ENCODE measurements at places on chromosomes 3 and 15.

- DNase-seq, result no peak
These were observed 10.8 kb downstream of the LYSMD4 start for GRCh38 chr15:99722406-99722805.

GRCh38 chr15:62818691-62819090 is 223.9 kb upstream of the TPM1 start:
- peak; percentile 26 for DNase-seq

DNA sequence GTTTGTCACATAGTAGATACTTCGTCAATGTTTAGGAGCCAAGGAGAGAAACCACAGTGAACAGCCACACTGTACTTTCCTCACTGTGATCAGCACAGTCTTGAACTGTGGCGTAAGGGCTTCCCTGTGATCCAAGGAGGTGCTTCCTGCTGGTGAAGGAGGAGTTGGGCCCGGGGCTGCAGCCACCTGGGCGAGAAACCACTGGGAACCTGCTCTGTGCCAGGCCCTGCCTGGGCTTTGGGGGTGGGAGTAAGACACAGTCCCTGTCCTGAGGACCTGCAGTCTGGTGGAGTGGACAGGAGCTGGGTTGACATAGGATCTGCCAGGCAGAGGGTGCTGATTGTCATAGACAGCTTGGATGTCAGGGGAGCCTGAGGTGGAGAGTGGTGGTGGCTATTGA is 60.5 kb upstream of the MRPS22 start:
- DNase-seq, result no peak

DNA sequence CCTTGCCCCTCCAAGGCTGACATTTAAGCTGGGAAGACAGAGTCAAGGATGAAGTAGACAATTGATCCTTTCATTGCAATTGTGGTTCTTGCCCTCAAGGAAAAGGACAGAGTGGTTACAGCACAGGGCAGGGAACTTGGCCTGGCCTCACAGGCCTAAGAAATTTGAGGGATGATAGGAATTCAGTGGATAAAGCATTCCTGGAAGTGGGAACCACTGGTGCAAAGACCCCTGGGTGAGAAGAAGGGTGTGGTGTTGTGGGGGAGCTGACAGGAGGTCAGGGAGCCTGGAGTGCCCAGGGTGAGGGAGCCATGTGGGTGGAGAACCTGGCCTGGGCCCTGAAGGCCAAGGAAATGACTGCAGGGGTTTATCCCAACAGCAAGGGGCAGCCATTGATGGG is 287.4 kb downstream of the UACA start:
- no peak for DNase-seq

GRCh38 chr3:181336597-181336996 is 347.1 kb upstream of the DNAJC19 start:
- DNase-seq, result no peak

GRCh38 chr3:187769771-187770170 is 24.5 kb upstream of the BCL6 start:
- DNase-seq, result no peak

DNA sequence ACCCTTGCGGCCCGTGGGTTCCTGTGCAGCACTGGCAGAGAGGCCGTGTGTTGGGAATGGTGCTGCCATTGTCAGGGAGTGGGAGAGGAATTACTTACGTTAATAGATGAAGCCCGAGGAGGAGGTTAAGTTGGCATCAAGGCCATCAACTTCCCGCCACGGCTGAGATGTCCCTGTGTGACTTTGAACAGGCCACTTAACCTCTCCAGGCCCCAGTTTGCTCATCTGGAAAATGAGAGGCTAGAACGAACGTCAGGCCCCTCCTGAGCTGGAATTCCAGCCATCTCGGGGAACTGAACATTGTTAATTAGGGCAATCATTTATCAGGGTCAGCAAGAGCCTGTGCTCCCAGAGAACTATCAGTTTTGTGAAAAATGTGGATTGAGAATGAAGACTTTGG is 91.4 kb upstream of the MYZAP start:
- no peak for DNase-seq

DNA sequence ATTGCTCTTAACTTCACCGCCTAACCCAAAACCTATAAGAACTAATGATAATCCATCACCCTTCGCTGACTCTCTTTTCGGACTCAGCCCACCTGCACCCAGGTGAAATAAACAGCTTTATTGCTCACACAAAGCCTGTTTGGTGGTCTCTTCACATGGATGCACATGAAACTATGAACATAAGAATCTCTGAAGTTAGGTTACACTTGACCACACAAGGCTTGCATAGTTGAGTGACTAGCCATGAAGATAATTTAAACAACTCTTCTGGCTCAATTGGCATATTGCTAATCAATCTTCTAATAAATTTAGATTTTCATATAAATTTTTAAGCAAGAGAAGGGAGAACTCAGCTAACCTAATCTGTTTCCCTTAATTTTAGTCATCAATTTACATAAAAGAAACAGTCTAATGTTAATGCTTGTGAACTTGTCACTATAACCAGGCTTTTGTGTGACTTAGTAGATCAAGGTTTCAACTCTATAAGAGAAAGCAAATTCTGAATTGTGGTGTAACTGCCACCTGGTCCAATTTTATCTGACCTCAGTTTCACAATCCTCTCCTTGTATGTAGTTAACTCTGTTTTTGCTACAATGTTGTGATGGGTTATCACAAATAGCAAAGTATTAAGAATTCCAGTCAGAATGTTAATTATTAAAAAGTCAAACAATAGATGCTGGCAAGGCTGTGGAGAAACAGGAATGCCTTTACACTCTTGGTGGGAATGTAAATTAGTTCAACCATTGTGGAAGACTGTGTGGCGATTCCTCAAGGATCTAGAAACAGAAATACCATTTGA is 82.0 kb downstream of the HHLA2 start:
- DNase-seq, result no peak

DNA sequence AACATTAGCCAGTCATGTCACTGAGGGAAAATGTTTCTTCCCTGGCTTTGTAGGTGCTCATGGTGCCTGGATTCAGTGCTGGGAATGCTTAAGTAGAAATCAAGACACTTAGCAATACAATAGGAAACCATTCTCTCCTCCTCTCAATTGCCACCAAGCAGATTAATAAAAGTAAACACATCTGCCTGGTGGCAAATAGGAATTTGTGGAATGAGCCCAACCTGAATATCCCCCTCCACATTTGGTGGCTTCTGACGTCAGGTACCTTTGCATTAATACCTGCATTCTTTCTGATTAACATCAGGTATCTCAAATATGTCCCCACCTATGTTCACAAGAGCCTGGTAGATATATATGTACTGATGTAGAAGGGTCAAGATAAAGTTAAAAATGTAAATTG is 42.7 kb downstream of the PPP2R3A start:
- DNase-seq, result no peak

- DNase-seq, result no peak
These were observed 120.3 kb downstream of the PTPRG start for GRCh38 chr3:61681636-61682035.

GRCh38 chr3:25041871-25042584 is 386.0 kb upstream of the RARB start:
- no peak for DNase-seq

DNA sequence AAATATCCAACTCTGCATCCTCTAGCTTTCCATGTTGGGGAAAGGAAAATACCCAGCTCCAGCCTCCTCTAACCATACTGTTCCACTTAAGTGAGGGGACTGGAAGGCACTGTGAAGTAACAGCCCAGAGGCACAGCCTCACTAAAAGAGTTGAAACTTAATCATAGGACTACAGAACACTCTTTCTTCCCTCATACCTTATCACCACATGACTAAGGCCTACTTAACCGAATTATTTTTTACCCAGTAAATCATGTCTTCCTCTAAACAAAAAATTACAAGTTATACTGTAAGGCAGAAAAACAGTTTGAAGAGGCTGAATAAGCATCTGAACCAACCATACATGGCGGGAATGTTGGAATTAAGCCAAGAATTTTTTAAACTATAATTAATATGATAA is 207.4 kb upstream of the MME start:
- no peak for DNase-seq

- no peak for DNase-seq
These were observed 106.5 kb upstream of the ADPGK start for GRCh38 chr15:72890043-72890442.

DNA sequence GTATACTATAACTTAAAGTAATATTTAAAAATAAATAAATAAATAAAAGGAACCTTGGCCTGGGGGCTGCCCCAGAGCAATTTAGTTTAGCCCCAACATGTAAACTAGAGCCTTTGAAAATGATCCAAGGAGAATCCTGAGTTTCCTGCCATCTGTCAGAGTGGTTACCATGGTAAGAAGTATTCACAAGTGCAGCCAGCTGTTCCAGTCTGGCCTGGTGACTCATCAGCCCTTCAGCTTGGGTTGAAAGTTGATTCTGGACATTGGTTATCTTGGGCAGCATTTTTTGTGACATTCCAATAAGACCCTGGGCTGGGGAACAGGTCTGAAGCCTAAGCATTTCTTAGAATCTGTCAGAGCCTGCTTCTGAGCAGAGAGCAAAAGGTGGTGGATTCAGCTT is 72.7 kb upstream of the LRTM1 start:
- DNase-seq, result peak; percentile 88

- no peak for DNase-seq
These were observed 10.8 kb downstream of the TRNT1 start for GRCh38 chr3:3137526-3137925.

DNA sequence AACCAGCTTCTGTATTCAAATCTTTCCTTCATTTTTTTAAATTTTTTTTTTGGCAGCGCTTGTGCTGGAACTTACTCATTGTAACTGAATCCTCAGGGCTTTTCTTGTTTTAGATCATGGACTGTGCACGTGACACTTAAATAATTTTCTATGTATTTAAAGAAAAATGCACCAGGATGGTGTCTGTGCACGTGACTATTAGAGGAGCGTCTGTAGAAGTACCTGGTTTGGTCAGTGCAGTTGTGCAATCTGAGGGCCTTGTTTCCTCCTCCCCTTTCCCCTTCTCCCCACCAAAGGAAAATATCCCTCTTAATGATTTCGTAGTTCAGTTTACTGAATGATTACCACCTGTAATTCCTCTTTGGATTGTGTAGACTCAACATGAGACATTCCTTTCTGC is 31.3 kb downstream of the EDEM1 start:
- DNase-seq, result peak; percentile 10

- DNase-seq, result no peak
These were observed 32.3 kb upstream of the AMOTL2 start for GRCh38 chr3:134406331-134407238.

GRCh38 chr3:47082519-47082918 is 81.4 kb downstream of the SETD2 start:
- peak; percentile 6 for DNase-seq

GRCh38 chr3:166243511-166243910 is 406.3 kb upstream of the BCHE start:
- no peak for DNase-seq

GRCh38 chr15:67218428-67218827 is 36.0 kb downstream of the AAGAB start:
- DNase-seq, result no peak

GRCh38 chr3:41565948-41566514 is 366.7 kb downstream of the CTNNB1 start:
- no peak for DNase-seq

- DNase-seq, result no peak
These were observed 37.4 kb upstream of the P2RY12 start for GRCh38 chr3:151421938-151422337.

- DNase-seq, result peak; percentile 52
These were observed 86.6 kb downstream of the HMG20A start for GRCh38 chr15:77507143-77507897.

DNA sequence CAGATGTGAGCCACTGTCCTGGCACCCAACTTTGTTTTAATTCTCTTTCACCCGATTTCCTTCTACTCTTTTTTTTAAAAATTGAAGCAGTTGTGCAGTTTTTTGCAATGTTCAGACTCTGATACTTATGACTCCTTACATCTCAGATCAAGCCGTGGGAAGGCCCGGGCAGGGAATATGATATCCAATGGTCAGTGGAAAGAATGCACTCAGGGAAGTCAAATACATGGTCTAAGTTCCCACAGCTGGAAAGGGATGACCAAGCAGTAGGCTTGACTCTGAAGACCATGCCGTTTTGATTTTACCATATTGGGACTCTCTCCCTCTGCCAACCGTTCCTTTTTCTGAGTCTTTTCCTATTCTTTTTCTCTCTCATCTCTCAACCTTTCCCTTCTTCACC is 157.2 kb downstream of the RPLP1 start:
- no peak for DNase-seq

GRCh38 chr3:4225005-4225471 is 78.1 kb upstream of the SETMAR start:
- DNase-seq, result no peak

DNA sequence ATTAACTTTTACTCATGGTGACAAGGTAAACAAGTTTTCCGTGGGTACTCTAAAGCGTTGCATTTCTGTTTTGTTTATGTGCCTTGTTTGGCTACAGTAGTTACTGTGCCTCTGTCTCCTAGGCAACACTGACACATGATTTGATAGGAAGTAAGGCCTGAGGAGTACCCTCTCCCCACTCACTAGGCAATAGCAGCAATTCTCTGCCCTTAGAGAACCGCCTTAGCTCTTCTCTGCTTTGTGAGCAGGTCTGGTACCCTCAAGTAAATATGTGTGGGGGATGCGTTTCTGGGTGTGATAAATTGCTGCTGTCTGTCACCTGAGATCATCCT is at the start of gene IL5RA:
TSS of gene IL5RA (minus strand) at position 76 of the 332 bp plus-strand sequence. CDS start 5,390 bp downstream, outside the sequence.
- DNase-seq, result peak; percentile 48

- DNase-seq, result no peak
These were observed 259.9 kb downstream of the ARPP21 start for GRCh38 chr3:35899245-35899644.

- peak; percentile 49 for DNase-seq
These were observed 66.6 kb downstream of the TGFBR2 start for GRCh38 chr3:30672959-30673358.

GRCh38 chr3:36965440-36965839 is 20.6 kb upstream of the TRANK1 start:
- DNase-seq, result no peak

DNA sequence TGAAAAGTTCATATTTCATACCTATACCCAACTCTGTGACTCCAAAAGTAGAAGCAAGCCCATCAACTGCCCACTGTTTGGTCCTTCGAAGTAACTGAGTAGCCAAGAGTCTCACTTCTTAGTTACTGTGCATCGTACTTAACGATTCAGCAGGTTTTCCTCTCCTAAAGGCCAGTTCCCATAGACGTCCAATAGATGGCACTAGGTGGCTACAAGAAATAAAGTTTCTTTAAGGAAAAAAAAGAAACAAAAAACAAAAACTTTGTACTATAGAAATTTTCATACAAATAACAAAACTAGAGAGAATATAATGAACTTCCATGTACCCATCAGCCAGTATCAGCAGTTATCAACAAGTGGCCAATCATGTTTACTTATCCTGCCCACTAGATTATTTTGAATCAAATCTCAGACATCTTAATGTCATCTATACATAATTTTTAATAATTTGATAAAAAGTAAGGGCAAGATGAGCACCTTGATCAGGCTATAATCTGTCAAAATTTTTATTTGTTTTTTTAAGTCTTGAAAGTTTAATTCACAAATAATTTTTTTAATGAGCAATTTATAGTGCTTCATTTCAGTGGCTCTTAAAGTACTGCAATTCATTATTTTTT is 63.8 kb upstream of the ACP3 start:
- peak; percentile 86 for DNase-seq

DNA sequence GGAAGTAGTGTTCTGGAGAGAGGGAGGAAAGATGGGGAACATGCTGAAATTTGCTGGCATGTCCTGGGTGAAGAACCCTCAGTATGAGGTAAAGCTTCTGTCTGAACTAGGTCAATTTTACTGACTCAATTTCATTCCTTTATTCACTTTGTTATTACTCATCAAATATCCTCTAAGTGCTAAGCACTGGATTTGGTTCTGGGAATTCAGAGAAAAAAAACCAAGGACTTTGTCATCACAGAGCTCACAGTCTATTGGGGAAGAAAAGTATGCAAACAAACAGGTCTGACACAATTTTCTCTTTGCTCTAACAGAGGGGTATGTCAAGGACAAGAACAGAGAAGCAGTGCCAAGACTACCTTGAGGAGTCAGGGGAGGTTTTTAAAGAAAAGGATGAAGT is 68.0 kb downstream of the TFG start:
- DNase-seq, result no peak

All from fibroblast of pulmonary artery (primary cell).